ENCODE measurements at places on chromosomes 11 and 22.
A peak's percentile ranks its signal among the peaks of the same experiment; 100 is the strongest.

DNA sequence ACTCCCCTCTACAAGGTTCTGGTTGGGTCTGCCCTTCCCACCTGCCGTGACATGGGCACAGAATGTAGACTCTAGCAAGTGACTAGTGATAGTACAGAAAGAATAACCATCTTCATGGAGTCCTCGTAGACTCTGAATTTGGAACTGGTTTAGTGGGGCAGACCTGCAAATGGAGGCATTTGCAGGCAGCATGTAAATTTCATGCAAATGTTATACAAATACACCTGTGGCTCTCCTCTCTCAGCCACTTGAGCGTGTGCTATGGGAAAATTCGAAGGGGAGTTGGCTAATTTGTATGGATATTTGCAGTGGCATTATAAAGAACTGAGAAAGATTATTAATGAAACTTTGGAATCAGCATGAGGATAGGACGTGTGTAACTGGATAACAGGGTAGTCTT, 85.0 kb downstream of the SCN3B start:
- no peak for DNase-seq

GRCh38 chr22:42156121-42156520, 25.5 kb upstream of the CYP2D6 start:
- no peak for DNase-seq

- peak; percentile 54 for DNase-seq
Observed at GRCh38 chr11:33266393-33267215, 9.4 kb downstream of the HIPK3 start.

DNA sequence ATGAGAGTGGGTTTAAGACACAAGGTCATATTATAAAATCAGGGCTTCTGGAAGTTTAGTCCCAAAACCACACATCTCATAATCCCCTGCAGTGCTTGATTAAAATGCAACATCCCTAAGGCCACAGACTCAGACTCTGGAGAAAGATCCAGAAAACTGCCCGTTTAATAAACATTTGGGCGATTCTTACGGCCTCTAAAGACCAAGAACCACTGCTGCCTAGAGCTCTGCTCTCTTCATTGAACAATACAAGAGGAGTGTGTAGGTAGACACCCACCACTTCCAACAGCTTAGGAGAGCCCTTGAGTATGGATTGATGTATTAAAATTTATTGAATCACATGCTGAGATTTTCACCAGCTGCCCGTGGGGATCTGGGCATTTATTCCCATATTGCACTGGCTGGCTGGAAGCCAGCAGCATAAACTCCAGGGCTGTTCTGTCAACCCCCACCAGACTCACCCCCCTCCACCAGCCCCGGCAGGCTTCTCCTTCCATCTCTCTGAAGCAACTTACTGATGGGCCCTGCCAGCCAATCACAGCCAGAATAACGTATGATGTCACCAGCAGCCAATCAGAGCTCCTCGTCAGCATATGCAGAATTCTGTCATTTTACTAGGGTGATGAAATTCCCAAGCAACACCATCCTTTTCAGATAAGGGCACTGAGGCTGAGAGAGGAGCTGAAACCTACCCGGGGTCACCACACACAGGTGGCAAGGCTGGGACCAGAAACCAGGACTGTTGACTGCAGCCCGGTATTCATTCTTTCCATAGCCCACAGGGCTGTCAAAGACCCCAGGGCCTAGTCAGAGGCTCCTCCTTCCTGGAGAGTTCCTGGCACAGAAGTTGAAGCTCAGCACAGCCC, 749 bp upstream of the BEST1 start:
- peak; percentile 99 for DNase-seq

DNA sequence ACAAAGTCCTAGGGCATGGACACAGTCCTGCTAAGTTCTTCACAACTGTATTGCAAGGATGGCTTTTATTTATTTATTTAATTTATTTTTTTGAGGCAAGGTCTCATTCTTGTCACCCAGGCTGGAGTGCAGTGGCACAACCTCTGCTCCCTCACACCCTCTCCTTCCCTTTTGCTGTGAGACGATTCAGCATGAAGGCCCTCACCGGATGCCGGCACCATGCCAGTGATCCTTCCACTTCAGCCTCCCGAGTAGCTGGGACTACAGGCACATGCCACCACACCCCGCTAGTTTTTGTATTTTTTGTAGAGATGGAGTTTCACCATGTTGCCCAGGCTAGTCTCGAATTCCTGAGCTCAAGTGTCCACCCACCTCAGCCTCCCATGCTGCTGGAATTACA, 17.8 kb downstream of the EED start:
- no peak for DNase-seq

DNA sequence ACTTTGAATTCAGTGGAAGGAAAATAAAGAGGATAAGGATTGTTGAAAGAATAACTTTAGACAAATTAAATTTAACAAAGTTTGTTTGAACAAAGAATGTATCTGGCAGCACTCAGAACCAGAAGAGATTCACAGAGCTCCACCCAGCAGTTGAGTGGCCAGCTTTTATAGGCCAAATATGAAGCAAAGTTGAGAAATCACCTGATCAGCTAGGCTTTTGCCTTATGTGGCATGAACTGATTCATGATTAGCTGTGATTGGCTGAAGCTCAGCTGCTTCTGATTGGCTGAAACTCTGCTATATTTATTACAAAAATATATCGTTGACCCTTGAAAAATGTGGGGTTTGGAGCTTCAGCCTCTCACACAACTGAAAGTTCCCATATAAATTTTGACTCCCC, 62.6 kb downstream of the PIWIL4 start:
- DNase-seq, result no peak

DNA sequence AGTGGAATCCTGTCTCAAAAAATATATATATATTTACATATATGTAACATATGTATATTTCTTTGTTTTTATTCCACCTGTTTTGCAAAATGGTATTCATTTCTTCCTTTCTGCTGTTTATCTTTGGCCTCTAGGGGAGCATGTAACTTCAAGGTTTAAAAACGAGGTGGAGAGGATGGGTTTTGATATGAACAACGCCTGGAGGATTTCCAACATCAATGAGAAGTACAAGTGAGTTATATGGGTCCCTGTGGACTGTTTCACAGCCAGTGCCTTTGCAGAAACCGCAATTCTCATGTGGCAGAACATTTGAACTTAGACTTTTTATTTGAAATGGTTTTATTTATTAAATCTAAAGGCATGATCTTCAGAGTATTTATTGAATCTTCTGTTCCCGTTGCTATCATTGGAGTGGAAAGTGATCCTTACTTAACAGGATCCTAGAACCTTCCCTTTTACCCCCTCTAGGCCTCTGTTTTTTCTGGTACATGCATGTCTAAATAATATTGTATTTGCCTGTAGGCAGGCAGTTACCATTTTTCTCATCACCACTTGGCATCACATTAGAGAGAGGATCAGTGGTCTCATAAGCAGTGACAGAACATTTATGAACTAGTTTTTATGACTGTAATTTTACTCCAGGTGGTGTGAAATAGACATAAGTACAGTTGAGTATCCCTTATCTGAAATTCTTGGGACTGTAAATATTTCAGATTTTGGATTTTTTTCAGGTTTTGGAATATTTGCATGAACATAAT, 81.5 kb upstream of the HORMAD2 start:
- DNase-seq, result no peak

DNA sequence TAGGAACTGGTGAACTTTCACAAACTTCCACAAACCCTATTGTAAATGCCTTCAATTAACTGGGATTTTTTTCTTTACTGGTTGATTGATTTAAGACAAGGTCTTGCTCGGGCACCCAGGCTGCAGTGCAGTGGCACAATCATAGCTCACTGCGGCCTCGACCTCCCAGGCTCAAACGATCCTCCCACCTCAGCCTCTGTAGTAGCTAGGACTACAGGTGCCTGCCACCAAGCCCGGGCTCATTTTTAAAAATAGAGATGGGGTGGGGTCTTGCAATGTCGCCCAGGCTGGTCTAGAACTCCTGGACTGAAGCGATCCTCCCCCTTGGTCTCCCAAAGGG, 35.7 kb upstream of the POLA2 start:
- no peak for DNase-seq

GRCh38 chr11:8987446-8987845, 16.4 kb downstream of the NRIP3 start:
- DNase-seq, result no peak

GRCh38 chr11:122393209-122393860, 262.2 kb upstream of the UBASH3B start:
- no peak for DNase-seq

- DNase-seq, result no peak
Observed at GRCh38 chr11:73145986-73146575, 4.0 kb upstream of the FCHSD2 start.

- no peak for DNase-seq
Observed at GRCh38 chr11:112761911-112762706, 199.1 kb upstream of the NCAM1 start.

DNA sequence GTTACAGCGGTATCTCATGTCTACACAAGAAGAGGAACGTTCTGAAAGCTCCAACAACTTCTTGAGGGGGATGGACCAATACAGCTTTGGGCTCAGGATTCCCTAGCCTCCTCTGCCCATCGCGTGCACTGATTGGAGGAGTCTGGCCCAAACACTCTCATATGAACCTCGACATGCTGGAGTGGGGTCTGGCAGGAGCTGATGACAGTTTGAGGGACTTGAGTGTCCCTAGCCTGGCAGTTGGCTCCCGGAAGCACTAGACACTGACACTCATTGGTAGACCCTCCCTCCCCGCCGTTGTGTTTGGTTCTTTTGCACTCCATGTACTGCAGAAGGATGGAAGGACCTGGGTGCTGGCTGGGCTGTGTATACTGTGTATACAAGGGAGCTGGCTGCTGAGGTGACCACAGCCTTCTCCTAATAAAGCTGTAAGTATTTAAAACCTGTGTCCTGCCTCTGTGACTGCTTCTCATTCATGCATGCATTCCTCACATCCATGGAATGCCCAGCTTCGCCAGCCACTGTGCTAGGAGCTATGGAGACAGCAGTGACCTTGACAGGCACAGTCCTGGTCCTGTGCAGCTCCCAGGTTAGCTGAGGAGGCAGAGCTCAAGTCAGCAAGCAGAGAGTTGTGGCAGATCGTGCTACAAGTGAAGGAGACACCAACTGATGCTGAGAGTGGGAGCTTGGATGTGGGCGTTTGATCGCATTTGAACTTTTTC, 27.9 kb downstream of the ADAMTS15 start:
- peak; percentile 49 for DNase-seq

- no peak for DNase-seq
Observed at GRCh38 chr11:1938343-1939005, 8.7 kb upstream of the MRPL23 start.

DNA sequence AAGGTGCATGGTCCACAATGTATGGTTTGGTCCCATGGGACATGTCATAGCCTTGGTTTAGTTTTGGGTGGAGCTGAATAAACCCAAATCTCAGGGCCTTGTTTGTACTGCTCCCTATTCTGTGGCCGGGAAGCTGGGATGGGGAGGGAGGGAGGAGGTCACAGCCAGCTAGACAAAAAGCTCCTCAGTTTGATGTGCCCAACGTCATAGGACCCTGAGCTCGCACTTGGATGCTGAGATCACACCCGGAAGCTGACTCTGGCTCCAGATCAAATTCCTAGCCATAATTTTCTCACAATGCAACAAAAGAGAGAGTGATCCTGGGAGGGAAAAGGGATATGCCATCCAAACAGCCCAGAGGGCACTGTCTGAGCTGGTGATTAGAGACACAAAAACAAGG, 1.5 kb downstream of the HSPB2 start:
- peak; percentile 95 for DNase-seq

GRCh38 chr11:47415949-47416472, 7.6 kb downstream of the SLC39A13 start:
- DNase-seq, result peak; percentile 95

- DNase-seq, result no peak
Observed at GRCh38 chr22:48738204-48738980, 1089.3 kb downstream of the BRD1 start.

- DNase-seq, result peak; percentile 64
Observed at GRCh38 chr11:2419638-2420501, 19.3 kb downstream of the TSSC4 start.

- peak; percentile 36 for DNase-seq
Observed at GRCh38 chr11:41866525-41866924, 407.1 kb upstream of the LRRC4C start.

DNA sequence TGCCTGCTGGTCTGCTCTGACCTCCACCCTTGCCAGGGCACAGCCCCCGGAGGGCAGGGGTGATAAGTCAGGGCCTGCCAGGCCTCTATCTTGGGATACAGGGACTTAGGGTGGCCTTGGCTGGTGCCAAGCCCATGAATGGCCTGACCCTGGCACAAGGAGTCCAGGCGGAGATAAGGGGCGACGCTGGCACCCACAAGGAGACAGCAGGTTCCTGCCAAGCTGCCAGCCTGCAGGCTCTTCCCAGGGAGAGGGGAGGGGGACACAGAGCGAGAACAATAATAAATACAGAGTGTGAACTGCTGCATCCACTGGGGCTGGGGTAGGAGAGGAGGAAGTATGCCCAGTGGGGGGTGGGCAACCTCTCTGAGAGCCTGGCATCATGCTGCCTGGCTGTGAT, 978 bp downstream of the CSDC2 start:
- DNase-seq, result no peak

DNA sequence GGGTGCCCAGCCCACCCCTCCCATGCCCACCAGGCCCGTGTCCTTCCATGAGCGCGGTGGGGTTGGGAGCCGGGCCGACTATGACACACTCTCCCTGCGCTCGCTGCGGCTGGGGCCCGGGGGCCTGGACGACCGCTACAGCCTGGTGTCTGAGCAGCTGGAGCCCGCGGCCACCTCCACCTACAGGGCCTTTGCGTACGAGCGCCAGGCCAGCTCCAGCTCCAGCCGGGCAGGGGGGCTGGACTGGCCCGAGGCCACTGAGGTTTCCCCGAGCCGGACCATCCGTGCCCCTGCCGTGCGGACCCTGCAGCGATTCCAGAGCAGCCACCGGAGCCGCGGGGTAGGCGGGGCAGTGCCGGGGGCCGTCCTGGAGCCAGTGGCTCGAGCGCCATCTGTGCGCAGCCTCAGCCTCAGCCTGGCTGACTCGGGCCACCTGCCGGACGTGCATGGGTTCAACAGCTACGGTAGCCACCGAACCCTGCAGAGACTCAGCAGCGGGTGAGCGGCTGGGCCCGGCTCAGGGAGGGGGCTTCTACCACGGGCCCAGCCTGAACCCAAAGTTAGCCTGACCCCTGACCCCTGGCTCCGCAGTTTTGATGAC, 3.0 kb downstream of the PKP3 start:
- DNase-seq, result peak; percentile 65

GRCh38 chr22:22744412-22745224, 100.2 kb downstream of the GGTLC2 start:
- DNase-seq, result no peak

- DNase-seq, result no peak
Observed at GRCh38 chr22:29633514-29634312, 30.3 kb downstream of the NF2 start.

DNA sequence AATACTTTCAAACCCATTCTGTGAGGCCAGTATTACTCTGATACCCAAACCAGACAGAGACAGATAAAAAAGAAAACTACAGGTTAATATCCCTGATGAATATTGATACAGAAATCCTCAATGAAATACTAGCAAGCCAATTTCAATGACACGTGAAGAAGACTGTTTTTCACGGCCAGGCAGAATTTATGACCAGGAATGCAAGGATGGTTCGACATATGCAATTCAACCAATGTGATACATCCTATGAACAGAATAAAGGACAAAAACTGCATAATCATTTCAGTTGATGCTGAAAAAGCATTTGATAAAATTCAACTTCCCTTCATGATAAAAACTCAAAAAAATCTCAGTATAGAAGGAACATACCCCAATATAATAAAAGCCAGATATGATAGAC, 44.5 kb downstream of the SLC22A24 start:
- DNase-seq, result no peak

- no peak for DNase-seq
Observed at GRCh38 chr11:116602637-116602942, 170.2 kb downstream of the BUD13 start.
